ENCODE measurements at places on chromosomes 2 and 18.

DNA sequence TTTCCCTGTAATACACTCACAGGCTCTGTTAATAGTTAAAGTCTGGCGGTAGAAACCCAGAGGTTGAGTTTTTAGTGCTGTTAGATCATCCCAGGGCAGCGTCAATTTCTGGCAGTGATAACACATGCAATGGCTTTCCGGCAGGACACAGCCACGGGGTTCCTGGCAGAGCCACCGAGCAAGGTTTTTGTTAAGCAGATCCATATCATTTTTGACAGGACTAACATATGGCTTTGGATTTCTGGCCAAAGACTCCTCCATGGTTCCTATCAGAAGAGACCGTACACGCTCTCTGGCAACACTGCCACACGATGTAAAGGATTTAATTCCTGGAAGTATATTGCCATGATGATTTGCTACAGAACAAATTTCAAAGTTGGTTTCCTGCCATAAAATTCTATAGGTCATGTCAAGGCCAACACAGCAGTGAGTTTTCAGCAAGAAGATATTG, 854.3 kb downstream of the LRRTM4 start:
- no peak for DNase-seq

DNA sequence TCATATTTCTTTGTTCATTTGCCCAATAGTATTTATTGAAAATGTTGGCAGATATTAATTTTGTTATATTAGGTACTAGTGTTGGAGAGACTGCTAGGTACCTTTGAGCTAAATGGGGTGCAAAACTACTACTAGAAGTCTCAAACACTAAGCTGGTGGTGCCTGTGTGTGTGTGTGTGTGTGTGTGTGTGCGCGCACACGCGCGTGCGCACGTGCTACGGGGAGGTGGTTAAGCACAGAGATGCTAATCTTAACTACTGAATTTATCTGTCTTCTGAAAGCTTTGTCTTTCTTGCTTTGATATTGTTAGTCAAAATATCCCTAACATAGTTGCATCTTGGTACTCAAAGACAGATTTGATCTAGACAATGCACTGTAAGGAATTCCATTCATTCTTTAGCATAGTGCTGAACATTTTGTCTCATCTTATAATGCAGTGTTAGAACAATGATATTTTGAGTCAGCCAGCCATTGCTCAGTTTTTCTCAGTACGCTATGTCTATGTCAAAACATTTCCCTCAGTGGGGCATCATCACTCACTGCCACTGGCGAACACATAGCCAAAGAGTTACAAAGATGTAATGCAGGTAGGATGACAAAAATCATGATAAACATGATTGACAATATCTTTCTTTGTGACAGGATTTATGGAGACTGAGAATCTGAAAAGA, 396.0 kb upstream of the RGPD4 start:
- no peak for DNase-seq

GRCh38 chr2:134572314-134573084, 146.3 kb downstream of the TMEM163 start:
- no peak for DNase-seq

DNA sequence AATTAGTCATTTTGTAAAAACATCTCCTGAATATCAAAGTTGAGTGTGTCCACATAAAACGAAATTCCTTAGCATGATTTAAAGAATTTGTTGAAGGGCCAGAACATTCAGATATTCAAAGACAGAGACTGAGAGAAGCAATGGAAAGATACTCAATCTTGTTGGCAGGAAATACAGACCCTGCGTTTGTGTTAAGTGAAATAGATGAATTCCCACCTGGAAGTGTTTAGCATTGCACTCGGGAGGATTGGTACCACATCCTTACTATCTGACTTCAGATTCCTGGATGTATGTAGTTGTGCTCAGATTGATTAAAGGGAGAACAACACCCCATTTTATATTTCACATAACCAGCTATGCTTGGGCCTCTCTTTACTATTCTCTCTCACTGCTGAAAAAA, 9.7 kb upstream of the ARL5A start:
- no peak for DNase-seq

DNA sequence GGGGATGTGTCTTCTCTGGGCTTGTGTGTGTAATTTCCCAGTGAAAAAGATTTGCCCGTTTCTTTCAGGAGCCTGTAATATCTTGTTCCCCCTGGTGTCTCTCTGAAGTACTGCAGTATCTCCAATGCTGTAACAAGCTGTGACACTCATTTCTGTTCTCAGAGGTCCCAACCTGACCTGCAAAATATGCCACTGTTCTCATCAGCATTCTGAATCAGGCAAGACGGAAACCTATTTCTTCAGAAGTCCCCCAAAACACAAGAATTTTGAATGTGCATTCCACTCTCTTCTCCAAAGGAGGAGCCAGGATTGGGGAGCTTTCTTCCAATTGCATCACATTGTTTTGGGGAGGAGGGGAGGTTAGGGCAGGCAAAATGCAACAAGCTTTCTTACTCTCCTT, 77.0 kb upstream of the CNGA3 start:
- no peak for DNase-seq

- no peak for DNase-seq
Measured at GRCh38 chr2:210224941-210225672, at the start of gene ACADL. TSS of gene ACADL (minus strand) at chr2:210225447. CDS start at chr2:210225263, 184 bp downstream.

DNA sequence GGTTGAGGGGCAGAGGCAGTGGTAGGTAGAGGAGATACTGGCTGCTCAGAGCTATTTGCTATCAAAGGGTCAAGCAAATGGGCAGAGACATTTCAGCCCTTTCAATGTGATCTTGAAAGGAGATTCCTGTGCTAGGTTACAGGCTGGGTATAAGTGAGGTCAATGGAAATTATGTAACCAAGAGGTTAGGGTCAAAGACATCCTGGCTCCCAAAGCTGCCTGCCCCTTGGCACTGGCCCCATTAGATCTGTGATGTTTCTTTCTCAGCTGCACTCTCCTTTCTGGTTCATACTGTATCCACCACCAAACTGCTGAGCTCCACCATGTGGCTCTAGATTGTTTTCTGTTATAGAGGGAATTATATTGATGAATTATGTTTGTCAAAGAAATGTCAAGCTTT, 200.4 kb downstream of the AGPS start:
- DNase-seq: no peak

DNA sequence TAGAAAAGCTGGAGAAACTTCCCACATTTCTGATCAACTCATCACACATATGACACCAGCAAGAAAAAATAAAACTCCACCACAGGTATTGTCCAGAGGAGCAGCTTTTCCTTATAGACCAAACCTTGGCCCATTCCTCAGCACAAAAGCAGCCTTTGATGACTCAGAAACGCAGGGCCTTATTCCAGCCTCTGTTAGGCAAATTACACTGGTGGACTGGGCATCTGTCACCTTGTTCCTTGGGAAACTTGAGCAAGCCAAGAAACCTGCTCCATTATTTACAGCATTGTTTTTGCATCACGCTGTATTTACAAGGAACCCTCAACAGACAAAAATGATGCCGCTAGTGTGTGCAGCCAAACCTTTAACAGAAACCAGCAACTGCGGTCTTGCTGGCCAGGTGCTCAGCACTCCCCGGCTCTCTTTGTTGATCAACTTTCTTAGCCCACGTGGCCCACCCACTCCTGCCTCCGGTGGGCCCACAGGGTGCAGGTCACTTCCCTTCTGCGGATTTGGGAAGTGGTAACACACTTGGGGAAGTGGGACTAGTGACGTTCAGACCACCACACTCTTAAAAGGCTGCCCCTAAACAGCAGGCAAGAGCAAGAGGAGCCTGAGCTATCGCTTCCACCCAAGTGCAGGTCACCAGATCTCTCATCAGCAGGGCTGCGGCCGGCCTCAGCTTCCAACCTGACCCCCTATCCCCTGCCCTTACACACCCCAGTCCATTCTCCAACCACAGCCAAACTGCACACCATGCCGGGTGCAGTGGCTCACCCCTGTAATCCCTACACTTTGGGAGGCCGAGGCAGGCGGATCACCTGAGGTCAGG, 1.5 kb downstream of the AP1S3 start:
- DNase-seq: no peak

DNA sequence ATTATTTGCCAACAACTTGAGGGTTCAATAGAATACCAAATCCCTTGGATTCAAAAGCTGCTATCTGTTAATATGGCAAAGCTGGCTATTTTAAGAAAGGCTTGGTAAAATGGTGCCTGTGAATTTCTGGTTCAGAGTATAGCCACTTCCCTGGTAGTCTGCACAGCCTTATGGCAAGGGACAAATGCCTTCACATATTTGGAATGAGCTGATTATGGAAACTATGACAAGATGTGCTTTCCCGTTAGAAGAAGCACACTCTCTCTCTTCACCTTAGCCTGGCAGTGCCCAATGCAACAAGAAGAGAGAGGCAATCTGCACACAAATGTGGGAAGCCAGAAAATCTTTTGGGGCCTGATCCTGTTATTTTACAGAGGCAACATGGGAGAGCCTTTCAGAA, 47.5 kb upstream of the MAP3K20 start:
- no peak for DNase-seq

GRCh38 chr2:214098811-214099210, 312.0 kb upstream of the VWC2L start:
- DNase-seq: no peak

- no peak for DNase-seq
Measured at GRCh38 chr2:20052861-20053281, 1.4 kb upstream of the LAPTM4A start.

DNA sequence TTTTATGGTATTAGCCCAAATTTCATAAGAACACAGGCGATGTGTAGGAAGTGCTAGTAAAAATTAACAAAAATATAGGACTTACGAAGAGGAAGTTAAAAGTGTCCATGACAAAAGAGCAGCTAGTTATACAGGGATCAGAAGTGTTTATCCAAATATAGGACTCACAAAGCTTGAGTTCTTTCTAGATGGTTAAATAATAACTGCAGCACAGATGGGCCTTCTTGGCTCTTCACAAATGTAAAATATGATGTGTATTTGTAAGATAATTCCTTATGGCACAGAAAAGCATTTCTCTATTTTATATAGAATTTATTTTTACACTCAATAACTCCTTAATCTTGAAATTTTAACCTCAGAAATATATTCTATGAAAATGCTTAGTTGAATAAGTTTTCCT, 100.9 kb upstream of the SPHKAP start:
- no peak for DNase-seq

DNA sequence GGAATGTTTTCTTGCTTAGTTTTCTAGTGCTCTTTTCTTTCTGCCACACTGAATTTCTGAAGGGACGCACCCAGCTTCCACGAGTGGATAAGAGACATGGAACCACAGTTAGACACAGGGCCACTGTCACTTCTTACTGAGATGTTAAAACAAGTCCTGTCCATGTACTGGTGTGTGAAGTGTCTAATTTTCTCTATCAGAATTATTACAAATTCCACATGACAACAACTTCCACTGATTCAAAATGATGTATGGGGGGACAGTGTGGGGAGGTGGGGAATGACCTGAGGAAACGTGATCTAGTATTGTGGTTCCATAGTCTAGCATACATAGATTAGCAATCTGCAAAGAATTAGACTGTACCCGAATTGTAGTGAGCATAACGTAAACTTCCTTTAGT, 169.6 kb downstream of the TMEM247 start:
- no peak for DNase-seq

DNA sequence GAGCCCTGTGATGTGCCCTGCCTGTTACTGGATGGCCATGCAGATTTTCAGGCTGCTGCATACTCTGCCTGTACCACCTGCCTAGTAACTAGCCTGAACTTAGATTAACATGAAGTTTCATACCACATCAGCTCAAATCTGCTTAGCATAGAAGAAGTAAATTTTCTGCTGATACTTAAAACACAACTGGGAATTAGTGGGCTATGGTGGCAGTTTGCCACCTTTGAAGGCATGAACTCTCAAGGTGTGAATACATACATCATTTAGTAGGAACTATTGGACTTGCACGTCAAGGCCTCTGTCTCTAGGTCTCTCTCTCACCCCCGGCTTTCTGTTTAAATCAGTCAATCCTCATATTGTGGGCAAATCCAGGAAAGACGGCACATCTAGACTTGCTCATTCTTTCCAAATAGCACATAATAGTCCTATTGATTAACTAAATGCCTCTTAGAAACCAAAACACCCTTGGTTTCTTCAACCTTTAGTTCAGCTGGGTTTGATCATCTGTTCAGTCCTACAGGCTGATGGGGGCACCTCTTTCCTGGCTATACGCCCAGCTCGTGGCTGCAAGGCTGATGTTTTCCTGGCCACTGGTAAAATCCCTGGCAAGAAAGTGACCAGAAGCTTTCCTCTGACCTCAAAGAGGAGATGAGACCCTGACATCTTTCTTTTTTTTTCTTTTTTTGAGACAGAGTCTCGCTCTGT, 58.4 kb downstream of the ALPK2 start:
- DNase-seq: no peak

DNA sequence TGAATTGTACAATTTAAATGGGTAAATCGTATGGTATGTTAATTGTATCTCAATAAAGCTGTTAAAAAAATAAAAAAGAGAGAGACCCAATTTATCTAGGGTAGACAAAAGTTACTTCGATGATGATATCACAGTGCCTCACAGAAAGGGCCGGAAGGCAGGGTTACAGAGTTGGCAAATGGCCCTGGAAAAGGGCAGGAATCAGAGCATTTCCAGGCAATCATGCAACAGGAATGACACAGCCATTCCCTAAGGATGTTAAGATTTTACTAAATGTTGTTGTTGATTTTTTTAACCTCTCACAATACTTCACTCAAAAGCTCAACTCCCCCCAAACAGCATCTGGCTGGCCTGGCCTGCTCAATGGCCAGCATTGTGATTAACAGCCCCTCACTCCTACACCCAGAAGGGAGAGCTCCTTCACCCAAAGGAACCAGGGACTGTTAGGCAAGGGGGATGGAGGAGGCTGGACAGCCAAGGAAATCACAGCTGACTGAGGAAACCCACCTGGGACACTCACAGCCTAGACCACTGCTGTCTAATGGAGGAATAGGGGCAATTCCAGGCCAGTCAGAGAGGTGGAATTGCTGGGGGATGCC, 7.7 kb upstream of the SP100 start:
- no peak for DNase-seq

DNA sequence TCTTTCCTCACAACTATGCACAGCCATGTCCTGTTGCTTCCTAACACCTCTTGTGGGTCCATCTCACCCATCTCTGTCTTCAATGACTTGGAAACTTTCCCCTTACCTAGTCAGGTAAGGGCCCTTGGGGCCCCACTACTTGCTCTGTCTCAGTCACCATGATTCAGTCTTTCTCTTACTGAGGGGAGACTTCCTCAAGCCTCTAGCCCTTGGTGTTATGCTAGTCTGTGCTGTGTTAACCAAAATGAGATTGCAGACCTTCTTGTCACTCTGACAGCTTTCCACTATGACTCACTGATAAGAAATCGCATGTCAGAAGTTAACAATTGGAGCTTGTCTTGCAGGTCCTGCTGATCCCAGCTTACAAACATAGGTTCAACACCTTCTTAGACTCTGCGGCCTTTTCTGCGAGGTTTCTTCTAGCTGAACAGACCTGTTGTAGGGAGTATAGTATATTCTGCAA, 65.3 kb downstream of the WDR75 start:
- DNase-seq: no peak

DNA sequence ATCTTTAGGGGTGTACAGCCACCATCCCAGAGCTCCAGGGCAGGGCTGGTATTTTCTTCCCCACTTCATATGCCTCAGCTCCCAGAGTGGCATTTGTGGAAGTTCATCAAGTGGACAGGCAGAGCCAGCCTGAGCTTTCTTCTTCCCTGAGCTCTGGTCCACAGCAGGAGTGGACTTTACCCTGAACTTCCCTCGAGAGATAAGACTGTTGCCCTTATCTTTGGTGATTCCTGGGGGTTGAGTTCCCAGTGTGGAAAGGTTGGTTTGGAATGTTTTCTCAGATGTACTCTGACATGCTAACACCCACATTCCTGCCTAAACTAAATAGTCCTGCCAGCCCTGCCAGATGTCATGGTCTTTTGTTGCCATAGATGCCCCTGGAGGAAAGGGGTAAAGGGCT, 62.0 kb upstream of the LGALSL start:
- DNase-seq: no peak

GRCh38 chr18:2123077-2123476, 448.2 kb downstream of the METTL4 start:
- DNase-seq: no peak
